ENCODE measurements at places on chromosomes 11 and 22. TPM values are rescaled to one million over a fixed set of nuclear protein-coding genes. Genes with fewer than 3 reads are reported as not detected.

- peak within 1 kb of the TSS; percentile 35 for H3K4me3 ChIP-seq
- H3K27me3 ChIP-seq: peaks cover 41% of the 10 kb centered on the region
- no peak for DNase-seq
- peaks cover 6% of the 10 kb centered on the region for H3K4me1 ChIP-seq
- peak within 1 kb of the TSS; percentile 14 for H3K27ac ChIP-seq
- no peaks in the 10 kb centered on the region for H3K36me3 ChIP-seq
Measured at GRCh38 chr11:86800076-86800959, at the start of gene PRSS23. TSS of gene PRSS23 (plus strand) at chr11:86800542. CDS start at chr11:86807644, 7,102 bp downstream.

- no peaks in the 10 kb centered on the region for H3K27me3 ChIP-seq
- H3K4me1 ChIP-seq: peaks cover 2% of the 10 kb centered on the region
- H3K4me3 ChIP-seq: no peak overlapping the region
- H3K36me3 ChIP-seq: no peaks in the 10 kb centered on the region
- H3K27ac ChIP-seq: no peak overlapping the region
Measured at GRCh38 chr11:132779497-132779896, 752.8 kb downstream of the OPCML start.

- H3K36me3 ChIP-seq: no peaks in the 10 kb centered on the region
- peak overlapping the region; percentile 55 for H3K27ac ChIP-seq
- DNase-seq: no peak
- H3K4me1 ChIP-seq: peaks cover 33% of the 10 kb centered on the region
Measured at GRCh38 chr22:44664149-44664548, 37.9 kb upstream of the PRR5 start.

Gene RIMBP3B
- 0.68 TPM for polyA plus RNA-seq

Gene AP1B1
- 33.2 TPM for polyA plus RNA-seq

Gene MPEG1
- 24.6 TPM for polyA plus RNA-seq

Data from thymus (tissue), 14 donors.